ENCODE measurements at places on chromosomes 2 and 18.
A peak's percentile ranks its signal among the peaks of the same experiment; 100 is the strongest.

DNA sequence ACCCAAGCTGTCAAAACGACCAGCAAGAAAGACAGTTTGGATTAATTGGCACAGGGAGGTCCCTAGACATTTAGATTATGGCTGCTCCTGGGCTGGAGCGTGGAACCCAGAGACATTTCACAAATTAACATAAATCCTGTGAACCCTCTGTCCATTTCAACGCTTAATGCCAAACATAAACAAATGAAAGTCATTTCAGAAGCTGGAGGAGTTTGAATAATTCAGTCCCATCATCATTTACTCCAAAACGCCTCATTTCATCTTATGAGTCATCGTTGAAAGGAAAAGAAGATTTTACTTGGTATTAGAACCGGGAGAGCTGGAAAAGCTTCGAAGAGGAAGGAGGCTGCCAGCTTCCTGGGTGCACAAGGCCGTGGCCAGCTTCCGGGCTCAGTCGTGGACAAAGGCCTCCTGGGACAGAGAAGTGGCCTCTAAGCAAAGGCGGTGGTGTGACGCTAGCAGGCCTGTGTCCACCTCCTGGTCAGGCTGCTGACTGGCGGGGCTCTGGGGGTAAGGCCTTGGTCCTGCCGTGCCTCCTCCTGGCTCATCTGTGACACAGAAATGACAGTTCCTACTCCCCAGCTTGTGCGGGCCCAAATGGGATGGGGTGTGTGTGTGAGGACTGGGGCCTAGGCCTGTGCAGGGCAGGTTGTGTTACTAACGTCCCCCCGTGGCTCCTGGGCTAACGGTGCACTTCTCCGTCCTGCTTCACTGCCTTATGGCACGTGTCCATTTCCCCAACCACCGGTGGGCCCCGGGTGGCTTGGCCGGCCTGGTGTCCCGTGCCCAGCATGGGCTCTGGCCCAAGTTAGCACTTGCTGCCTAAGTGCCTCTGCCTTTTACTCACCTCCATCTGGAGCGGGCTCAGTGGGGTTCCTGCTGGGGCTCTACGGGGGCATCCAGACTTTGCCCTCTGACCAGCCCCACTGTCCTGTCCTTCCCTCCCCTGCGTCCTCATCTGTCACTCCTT is 71.6 kb downstream of the RRM2 start:
- DNase-seq = peak; percentile 22

GRCh38 chr2:203798296-203799087 is 69.1 kb upstream of the CTLA4 start:
- no peak for DNase-seq

DNA sequence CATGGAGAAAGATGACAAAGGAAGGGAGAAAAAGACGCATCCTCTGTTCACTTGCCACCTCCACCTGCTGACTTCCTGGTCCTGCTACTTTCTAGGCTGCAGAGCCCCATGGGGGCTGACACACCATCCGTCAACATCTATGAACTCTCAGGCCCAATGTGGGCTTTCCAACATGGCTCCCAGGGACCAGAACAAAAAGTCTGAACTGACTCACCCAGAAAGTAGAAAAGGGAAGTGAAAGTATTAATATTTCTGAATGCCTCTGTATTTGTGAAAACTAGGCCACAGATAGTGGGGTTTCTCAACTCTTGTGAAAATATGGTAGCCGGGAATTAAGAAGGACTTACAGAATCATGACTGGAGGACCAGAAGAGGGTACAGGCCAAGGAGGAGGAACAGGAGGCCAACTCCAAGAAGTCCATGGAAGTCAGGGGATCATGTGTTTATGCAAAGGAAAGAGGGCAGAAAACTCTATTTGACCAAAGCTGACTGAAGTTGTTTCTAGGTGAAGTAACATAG is 123.1 kb upstream of the CAB39 start:
- DNase-seq = no peak

DNA sequence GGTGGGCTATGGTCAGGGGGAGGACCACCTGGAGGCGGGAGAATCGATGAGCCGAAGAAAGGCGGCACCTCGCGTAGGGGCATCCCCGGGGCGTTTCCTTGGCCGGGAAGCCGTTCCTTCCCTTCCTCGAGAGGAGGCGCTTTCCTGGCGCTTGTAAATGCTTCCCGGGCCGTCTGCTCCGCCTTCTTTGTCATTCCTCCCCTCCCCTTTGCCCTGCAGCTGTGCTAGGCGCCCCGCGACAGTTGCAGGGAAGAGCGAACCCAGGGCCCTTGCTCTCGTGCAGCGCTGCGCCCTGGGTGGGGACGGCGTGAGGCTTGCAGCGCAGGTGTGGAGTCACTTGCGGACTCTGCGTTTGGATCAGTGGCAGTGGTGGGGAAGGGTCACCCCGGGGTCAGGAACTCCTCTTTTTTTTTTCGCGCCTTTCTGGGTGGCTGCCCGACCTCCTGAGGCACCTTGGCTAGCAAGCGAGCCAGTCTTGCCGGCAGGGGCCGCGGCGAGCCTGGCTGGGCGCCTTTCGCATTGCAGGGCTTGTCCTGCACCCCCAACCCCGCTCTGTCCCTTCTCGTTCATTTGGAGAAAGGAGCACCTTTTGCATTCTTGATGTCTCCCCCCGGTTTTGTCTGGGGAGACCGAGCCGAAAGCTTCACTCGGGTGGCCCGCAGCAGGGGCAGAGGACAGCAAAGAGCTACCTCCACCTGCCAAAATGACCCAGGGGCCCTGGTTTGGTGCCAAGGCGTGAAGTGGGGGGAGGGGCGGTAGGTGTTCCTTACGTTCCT is 858 bp downstream of the KCNS3 start:
- DNase-seq = peak; percentile 75

DNA sequence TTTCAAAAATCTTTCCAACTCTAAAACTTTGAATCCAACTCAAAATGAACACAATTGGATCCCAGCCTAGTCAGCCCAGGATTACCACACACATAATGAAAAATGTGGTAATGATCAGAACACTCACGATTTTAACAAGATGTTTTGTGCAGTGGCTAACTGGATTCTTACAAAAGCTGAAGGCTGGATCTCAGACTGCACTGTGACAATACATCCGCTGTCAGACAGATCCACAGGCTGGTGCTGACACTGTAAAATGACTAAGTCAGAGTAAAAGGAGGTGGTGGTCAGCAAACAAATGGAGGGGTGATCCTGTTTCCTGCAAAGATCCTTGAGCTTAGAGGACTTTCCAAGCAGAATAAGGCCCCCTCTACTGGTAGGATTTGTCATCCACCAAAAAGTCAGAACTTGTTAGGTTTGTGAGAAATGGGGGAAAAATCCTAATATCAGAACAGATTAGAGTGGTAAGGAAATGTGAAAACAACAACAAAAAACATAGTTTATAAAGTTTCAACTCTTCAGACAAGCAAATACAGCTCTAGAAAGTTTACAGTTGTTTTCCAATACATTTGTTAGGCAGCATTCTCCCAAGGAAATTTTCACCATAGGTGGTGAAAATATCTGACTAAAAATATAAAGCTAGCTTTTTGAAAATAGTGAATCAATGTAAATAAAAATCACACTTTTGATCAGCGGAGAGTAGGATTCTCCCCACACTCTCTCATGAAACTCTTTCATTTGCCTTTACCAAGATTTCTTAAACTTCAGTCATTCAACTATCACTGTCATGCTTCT is 211.9 kb downstream of the AGPS start:
- DNase-seq = peak; percentile 89

GRCh38 chr2:204632410-204632809 is 87.1 kb downstream of the PARD3B start:
- no peak for DNase-seq

- DNase-seq = no peak
Measured at GRCh38 chr18:42187611-42188380, 232.8 kb downstream of the PIK3C3 start.

- DNase-seq = no peak
Measured at GRCh38 chr2:62526531-62527381, 20.8 kb upstream of the TMEM17 start.

DNA sequence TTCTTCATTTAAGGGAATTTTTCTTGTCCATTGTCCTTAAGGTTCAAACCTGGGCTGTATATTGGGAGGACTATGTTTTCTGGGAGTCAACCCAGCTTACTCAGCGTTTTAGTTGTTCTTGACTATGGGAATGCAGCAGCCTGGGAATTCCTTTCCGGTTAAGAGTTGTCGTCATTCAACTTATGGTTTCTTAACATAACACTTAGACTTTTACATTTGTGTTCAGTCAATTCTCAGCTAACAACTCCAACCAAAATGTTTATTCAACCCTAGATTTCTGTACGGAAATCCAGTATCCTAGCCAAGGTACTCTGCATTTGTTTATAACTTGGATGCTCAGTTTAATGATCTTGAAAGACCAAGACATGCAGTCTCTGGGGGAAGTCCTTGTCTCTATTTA is 960.9 kb downstream of the CBLN2 start:
- no peak for DNase-seq

DNA sequence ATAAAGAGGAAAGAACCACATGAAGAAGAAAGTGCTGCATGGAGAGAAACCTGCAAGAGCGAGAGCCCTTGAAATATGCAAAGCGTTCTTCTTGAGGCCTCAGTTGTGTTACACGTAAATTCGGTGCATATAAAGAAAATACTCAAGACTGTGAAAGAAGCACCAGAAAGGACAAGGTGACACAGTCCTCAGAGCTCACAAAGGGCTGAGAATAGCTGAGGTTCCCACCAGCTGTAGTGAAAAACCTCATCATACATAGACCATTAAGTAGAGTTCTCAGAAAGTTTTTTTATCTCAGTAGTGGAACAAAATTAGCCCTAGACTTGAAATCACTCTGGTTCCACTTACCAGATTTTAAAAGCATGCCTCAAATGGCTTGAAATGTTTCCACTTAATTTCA is 980.7 kb upstream of the CRIM1 start:
- no peak for DNase-seq

DNA sequence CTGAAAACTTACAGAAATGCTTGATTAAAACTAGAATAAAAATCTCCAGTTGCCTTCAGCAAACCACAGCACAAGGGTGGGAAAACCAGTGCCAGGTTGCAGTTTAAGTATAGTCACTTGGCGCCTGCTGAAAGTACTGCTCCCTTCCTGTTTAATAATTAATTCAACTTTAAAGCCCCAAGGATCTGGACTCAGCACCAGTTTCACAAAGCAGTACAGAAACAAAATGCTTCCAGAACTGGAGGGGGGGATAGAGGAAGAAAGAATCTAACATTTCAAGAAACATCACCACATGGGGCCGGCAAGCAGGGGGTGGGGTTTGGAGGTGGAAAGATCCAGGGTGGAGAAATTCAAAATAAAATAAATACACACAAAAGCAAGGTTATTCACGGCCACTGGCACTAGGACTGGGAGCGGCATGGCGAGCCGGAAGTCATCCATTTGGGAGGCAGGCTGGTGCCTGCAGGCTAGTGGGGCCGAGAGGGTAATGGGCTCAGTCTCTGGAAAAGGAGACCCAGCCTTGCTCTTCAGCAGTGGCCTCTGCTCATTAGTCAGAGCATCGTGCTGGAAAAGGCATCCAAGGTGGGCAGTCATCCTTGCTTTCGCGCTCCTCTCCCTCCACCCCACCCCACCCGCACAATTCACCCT is 85.8 kb downstream of the POU3F3 start:
- DNase-seq = no peak

GRCh38 chr2:168654705-168655104 is 147.7 kb upstream of the NOSTRIN start:
- no peak for DNase-seq

DNA sequence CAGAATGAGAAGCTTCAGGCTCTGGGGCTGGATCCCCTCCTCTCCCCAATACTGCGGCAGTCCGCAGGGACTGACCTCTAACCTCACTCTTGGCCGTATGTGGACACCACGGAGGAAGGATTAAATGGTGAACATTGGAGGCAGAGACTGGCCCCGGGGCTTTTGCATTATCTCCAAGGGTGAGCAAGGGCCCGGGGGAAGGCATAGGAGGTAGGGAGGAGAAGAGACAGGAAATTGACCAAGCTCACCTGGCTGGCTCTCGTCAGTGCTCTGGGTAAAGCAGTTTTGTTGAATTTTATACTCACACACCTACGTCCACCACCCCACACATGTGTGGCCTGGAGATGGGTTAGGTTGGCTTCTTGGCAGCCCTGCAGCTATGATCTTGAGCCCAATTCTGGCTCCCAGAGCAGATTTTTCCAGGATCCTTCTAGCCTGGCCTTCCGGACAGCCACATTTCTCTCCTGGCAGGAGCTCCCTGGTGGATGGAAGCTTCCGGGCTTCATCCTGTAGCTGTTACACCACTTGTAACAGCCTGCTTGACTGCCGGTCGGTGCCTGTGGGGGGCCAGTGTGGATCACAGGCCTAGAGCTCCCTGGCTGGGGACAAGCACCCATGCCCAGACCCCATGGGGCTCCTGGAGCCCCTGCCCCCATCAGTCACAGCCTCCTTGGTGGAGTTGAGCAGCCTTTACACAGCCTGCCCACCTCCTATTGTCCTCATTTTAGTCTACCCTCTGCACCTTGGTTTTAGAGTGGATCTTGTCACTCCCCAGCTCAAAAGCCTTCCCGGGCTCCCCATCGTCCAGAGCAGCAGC is 7.6 kb downstream of the ITM2C start:
- DNase-seq = no peak
